ENCODE measurements at places on chromosomes 3 and 15.

- DNase-seq: no peak
Observed at GRCh38 chr3:182809531-182809930, 16.2 kb downstream of the ATP11B start.

DNA sequence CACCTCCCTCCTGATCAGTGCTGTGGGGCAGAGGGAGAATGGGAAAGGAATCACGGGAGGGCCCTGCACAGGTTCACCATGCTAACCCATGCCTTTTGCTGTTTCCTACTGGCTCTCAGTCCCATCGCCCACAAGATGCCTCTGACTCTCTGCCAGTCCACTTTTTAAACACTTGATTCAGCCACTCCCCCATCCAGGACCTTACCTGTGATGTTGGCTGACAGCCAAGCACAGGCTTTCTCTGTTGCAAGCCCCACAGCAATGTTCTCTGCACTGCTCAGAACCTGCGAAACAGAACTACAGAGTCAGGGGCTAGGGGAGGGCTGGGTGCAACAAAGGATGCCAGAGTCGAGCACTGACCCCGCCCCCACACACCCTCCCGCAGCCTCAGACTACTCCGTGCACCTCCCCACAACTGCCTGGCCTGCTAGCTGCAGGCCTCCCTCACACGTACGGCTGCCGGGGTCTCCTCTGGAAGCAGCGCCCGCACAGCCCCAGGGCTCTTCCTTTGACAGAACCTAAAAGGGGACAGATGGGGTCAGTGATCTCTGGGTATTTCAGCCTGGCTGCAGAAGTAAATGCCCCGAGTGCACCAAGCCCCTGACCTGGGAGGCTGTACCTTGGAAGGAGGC is 9.1 kb downstream of the CDAN1 start:
- no peak for DNase-seq

DNA sequence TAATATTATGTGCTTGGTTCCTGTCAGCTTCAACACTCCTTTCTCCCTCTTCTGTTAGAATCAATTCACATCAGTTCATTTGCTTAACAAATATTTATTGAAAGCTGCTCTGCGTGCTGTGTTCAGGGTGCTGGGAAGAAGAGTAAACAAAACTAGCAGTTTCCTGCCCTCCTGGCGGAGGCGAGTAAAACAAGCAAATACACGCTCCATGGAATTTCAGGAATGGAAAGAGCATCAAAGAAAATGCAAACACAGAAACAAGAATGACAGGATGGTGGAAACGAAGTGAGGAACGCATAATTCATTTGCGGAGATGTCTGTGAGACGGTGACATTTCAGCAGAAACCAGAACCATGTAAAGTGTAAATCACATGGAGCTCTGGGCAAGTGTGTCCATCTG is 49.4 kb upstream of the SPTSSB start:
- DNase-seq: no peak

- DNase-seq: no peak
Observed at GRCh38 chr3:58434990-58435389, 1.4 kb upstream of the PDHB start.

Data from T follicular helper cell (primary cell).